ENCODE measurements at places on chromosomes 6 and 20.

- DNase-seq: no peak
Measured at GRCh38 chr6:43058531-43058930, 703 bp downstream of the MRPL2 start.

GRCh38 chr20:16535277-16535676 lies 38.0 kb downstream of the KIF16B start:
- DNase-seq: no peak

DNA sequence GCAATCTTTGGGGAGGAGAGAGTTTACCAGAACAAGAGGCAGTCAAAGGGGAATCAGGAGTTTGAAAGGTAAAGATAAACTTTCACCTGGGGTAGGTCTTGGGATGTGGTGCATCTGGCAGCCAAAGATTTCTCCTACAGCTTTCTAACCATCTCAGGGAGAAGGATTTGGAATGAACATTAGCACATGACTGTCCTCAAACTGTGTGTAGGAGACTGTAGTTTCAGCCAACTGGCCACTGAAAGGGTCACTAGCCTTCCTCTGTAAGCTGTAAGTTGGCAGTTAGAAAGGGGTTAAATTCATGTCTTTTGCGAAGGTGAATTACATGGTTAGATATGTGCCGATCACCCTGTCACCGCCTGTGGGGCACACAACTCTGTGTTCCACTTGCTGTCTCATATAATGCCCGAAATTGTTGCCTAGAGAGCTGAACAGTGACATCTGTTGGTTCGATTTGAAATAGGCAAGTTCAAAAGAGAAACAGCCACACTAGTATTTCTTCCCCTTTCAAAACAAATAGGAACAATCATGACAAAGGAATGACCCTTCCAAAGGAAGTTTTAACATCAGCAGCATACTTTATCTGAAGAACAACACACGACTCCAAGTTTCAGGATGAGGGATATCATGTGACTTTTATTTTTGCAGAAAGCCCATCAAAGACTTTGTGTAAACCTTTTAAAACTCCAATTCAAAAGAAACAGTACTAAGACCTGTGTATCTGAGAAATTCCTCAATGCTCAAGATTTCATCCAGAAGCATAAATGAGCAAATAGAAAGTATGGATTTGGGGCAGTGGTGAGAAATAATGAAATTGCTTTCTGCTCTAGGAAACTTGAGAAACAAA lies 1.1 kb upstream of the OPN5 start:
- DNase-seq: no peak

GRCh38 chr6:167276772-167277533 lies 14.2 kb upstream of the UNC93A start:
- no peak for DNase-seq

DNA sequence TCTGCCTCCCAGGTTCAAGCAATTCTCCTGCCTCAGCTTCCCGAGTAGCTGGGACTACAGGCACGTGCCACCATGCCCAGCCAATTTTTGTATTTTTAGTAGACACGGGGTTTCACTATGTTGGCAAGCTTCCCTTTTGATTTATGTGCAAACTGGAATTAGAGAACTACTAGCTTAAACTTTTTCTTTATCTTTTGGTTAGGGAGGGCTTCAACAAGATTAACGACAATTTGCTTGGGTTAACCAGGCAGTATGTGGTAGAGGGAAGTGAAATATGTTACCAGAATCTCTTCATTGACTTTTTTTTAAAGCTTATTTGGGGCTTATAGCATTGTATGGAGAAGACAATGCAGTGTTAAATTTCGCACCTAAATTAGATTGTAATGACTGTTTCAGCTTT lies 9.0 kb downstream of the MYO6 start:
- DNase-seq: no peak

DNA sequence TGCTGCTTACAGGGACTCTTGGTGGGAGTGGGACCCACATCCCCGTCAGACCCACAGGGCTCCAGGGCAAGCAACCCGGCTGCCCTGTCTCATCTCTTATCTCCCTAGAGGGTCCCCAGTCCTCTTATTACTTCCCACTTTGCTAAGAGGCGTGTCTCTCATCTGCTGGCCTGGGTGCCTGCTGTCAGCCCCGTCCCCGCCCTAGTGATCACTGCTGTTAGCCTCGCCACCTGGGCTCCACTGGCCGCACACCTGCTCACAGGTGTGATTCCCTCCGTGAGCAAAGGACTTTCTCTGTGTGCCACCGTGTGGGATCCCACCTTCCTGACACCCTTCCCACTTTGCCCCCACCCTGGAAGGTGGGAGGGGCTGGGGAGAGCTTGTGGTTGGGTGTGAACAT lies 57.6 kb downstream of the TCP11 start:
- DNase-seq: no peak

DNA sequence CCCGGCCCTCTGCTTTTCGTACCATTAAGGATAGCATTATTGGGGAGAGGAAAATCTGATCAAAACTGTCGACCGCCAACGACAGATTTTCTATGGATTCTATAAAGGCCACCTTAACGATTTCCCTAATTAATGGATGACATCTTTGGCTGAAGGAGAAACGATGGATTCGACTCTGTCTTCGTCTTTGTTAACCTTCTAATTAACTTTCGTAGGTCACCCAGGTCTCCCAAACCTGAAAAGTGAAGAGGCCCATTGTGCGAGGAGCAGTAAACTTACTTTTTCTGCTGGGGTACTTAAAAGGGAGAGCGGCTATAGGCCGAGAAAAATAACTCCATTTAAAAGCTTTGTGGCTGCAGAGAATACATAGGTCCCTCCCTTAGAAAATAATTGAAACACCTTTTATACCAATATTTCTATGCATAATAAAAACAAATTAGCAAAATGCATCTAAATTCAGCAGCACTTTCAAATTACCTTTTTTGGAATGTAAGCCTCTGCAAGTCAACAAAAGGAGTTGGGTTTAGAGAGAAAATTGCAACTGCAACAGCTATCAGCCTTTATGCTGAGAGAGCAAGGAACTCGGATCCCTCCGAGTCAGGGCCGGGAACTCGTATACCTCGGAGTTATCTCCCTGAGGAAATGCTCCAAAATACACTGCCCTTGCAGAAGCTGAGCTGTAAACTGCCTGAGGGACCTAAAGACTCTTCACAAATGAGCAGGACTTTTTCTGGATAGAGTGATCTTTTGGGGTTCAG lies 31.4 kb upstream of the NR2E1 start:
- DNase-seq: no peak

DNA sequence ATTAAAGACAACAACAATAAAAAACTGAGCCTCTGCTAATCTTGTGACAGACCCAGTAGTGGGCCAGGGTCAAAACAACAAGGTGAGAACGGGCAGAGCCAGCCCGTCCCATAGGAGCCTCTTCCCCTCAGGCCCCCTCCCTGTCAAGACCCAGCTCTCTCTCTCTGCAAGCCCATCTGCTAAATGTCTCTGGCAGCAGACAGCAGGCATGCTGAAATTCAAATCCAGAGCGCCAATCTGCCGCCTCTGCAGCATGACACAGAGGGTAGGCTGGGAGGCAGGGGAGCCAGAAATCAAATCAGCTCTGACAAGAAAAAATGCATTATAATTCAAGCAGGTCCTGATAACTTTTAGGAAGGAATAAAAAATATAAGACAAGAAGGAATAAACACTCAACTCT lies 26.3 kb downstream of the METTL24 start:
- no peak for DNase-seq

DNA sequence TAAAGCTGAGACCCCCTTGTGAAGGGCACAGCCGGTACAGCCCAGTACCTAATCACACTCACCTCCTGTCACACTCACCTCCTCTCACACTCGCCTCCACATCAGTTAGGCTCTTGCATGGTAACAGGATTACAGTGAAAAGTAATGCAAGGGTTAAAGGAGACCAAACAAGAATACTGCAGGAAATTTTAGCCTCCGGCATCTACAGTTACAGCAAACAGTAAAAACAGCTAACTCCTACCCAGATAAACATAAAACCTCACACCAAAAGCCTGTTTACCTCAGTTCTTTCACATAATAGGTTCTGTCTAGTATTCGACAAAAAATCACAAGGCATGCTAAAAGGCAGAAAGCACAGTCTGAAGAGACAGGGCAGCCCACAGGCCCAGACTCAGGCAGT lies 55.6 kb downstream of the FARS2 start:
- DNase-seq: no peak
